Esophagus squamous epithelium (tissue), 5 donors: ENCODE measurements at places on chromosomes 11 and 22.

DNA sequence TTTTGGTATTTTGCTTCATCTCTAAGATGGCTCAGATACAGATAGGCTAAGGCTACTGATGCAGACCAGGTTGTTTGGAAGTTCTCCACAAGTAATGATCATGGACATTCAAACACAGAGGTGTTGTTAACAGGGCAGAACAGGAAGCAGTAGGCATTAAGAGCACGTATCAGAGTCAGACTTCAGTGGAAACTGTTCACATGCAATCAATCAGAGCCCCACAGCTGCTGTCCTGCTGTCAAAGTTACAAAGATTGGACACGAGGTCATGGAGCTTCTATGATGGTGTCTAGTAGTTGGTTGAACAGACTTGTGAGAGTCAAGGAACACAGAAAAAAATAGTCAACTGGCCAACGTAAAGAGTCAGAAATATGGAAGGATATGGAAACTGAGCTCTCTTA lies 19.8 kb downstream of the OR10D3 start:
- DNase-seq = no peak

- no peak for DNase-seq
Measured at GRCh38 chr11:47857892-47858543, 9.9 kb upstream of the NUP160 start.

DNA sequence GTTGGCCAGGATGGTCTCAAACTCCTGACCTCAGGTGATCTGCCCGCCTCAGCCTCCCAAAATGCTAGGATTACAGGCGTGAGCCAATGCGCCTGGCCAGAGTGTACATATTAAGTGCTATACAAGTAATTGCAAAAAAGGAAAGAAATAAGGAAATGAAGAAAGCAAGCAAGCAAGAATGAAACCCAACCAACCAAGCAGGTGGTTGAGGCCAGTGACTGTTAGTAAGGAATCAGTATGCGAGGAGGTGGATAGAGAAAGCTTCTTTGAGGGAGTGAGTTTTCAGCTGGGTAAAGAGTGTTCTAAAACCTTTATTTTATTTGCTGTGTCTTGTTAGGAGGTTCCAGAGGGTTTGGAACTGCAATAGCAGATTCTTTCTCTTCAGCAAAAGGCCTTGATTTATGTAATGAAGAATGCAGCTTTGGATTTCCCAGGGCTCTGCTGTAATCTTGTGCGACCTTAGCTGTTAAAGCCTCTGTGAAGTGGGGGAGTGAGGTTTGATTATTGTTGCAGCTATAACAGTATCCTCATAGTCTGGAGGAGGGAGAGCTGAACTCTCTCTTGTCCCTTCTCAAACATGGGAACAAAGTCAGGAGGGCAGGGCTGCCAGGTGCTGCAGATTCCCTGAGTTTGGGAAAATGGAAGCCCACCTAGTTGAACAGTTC lies 5.7 kb downstream of the AMPD3 start:
- no peak for DNase-seq

- DNase-seq = no peak
Measured at GRCh38 chr11:59705294-59705693, 8.4 kb downstream of the OR10V1 start.

GRCh38 chr11:38089726-38090125 lies 1491.7 kb upstream of the RAG2 start:
- no peak for DNase-seq

GRCh38 chr11:32935462-32936029 lies 42.9 kb downstream of the QSER1 start:
- no peak for DNase-seq

DNA sequence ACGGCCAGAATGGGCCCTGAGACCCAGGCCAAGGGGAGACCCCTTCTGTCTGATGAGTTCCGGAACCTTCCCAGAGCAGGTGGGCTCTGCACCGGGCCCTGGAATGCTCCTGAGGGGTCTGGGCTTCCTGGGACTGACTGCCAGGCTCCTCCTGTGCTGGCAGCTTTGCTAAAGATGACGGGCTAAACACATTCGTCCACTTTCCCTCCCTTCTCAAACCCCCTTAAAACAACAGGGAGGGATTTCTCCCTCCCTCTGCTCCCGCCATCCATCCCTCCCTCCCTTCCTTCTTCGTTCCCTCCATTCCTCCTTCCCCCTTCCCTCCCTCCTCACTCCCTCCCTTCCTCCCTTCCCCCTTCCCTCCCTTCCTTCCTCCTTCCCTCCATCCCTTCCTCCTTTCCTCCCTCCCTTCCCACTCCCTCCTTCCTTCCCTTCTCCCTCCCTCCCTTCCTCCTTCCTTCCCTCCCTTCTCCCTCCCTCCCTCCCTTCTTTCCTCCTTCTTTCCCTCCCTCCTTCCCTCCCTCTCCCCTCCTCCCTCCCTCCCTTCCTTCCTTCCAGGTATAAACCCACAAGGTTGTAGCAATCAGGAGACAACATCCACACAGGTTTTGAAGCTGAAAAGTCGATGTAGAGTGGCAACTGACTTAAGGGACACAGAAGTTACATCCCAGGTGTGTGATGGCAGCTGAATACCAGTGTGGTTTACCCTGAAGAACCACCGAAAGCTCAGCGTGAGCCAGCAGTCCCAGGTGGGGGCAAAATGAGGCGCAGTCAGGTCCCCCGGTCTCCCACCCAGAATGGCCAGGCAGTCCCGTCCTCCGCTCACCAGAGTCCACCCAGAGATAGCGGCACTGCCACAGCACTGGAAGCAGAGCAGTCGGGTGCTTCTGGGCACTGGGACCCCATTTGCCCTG lies 18.8 kb upstream of the MGAT3 start:
- DNase-seq = no peak

DNA sequence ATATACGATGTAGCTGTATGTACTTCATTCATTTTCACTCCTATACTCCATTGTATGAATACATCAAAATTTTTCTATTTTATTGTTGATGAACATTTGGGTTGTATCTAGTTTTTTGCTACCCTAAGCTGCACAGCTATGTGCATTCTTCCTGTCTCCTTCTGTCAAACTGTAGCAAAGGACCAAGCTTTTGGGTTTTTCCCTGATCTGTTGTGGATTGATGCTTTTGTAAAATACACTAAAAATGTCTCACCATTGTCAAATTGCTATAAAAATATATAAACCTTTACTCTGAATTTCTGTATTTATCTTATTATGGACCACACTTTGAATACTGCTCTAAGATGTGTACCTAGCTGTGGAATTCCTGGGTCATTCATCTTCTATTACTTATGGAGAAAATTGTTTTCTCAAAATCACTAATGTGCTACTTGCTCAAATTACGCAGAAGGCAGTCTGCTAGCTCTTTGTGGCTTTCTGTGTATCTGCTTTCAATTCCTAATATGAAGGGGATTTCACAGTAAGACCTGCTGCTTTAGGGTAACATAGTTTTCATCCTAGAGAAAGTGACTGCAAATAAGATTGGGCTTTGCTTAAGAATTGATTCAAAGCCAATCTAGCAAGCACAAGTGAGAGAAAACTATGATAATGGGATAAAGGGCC lies 123.4 kb downstream of the CYP2R1 start:
- no peak for DNase-seq

- DNase-seq = no peak
Measured at GRCh38 chr11:109106151-109106906, 315.7 kb upstream of the C11orf87 start.

DNA sequence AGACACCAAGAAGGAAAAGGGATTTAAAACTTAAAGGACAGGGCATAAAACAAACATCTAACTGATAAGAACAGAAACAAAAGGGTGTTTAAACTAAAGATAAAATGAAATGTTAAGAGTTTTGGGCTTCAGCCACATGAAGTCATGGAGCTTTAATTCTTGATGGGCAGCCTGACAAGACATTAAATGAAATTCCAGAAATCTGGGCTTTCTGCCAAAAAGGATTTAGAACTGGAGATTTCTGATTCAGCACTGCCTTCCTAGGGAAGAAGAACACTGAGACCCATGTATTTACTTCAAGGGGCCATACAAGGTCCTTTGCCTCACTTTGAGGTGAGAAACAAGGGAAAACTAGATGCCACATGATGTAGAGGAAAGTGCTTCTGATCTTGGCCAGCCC lies 355.9 kb upstream of the RAG2 start:
- no peak for DNase-seq

DNA sequence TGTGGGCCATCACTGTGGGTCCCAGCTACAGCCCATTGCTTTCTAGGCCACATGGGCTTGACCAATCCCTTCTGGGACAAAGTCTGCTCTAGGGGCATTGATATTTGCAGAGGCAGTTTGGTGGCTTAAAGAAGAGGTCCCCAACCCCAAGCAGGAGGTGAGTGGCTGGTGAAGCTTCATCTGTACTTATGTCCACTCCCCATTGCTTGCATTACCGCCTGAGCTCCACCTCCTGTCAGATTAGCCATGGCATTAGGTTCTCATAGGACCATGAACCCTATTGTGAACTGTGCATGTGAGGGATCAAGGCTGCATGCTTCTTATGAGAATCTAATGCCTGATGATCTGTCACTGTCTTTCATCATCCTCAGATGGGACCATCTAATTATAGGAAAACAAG lies 54.4 kb upstream of the CADM1 start:
- DNase-seq = no peak

DNA sequence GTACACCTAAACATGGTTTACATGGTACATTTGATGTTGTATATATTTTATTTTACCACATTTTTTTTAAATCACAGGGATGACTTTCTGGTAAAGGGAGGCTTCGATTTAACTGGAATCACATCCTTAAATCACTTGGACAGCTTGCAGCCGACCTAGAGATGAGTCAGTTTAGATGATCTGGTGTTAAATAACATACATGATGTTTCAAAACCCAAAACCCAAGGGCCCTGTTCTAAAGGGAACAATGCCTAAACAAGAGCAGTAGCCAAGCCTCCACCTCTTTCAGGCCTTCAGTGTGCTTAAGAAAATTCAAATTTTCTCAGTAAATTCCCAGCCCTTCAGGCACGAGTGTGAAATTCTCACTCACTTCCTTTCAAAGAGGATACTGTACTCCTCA lies 108.8 kb downstream of the WT1 start:
- DNase-seq = no peak

DNA sequence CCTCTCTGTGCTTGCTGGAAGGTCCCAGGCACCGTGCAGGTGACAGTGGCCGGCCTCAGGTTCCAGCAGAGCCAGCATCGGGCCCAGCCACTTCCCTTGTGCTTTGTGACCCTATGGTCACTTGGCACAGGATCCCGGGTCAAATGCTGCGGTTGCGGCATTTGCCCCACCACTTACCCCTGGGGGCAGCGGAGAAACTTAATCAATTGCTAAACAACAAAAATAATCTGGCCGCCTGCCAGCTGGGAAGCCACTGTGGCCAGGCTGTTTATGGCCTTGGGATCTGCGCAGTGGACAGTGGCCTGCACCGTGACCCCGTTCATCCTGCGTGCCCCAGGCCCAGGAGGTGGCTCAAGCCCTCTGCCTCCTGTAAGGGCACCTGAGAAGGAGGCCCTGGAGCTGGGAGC lies 65.0 kb downstream of the LRP5 start:
- no peak for DNase-seq

DNA sequence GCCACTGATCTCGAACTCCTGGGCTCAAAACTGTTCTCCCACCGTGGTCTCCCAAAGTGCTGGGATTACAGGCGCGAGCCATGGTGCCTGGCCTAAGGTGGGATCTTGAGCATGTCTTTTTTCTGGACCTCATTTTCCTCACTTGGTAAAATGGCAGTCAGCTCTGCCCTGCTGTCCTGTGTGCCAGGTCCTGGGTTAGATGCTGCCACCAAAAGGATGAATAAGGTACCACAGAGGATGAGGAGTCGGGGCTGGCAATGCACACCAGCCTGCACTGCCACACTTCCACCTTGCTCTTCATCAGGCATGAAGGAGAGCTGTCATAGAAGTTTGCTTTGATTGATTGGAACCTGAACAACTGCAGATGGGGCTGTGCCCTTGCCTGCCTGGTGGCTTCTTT lies 32.3 kb downstream of the ACO2 start:
- DNase-seq = no peak

- no peak for DNase-seq
Measured at GRCh38 chr22:29198240-29198639, 7.5 kb upstream of the EMID1 start.

GRCh38 chr11:57977709-57978108 lies 46.0 kb upstream of the OR9Q1 start:
- DNase-seq = no peak

DNA sequence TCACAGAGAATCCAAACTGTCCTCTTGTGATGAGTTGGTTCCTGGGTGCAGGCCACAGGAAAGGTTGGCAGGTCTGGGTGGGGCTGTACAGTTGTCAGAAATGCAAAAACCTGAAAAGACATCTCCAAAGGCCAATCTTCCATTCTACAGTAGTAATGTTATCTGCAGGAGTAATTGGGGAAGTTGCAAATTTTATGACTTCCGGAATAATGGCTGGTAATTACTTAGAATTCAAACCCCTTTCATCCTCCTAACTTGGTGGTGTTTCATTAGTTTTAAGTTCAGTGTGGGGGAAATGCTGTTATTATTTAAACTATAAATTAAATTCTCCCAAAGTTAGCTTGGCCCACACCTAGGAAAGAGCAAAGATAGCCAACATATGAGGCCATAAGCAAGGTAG lies 64.7 kb upstream of the FAT3 start:
- DNase-seq = no peak

- no peak for DNase-seq
Measured at GRCh38 chr22:49259839-49260615, 567.6 kb downstream of the BRD1 start.

GRCh38 chr11:105226091-105226490 lies 86.5 kb upstream of the CARD18 start:
- DNase-seq = no peak

- DNase-seq = no peak
Measured at GRCh38 chr11:120680322-120680721, 168.8 kb downstream of the GRIK4 start.

- no peak for DNase-seq
Measured at GRCh38 chr11:101509922-101510321, 73.9 kb downstream of the TRPC6 start.

GRCh38 chr11:72452495-72452894 lies 18.2 kb upstream of the CLPB start:
- DNase-seq = no peak

- DNase-seq = no peak
Measured at GRCh38 chr22:49867303-49868265, 13.9 kb downstream of the ZBED4 start.

- DNase-seq = no peak
Measured at GRCh38 chr11:34067383-34068065, 16.0 kb downstream of the CAPRIN1 start.

DNA sequence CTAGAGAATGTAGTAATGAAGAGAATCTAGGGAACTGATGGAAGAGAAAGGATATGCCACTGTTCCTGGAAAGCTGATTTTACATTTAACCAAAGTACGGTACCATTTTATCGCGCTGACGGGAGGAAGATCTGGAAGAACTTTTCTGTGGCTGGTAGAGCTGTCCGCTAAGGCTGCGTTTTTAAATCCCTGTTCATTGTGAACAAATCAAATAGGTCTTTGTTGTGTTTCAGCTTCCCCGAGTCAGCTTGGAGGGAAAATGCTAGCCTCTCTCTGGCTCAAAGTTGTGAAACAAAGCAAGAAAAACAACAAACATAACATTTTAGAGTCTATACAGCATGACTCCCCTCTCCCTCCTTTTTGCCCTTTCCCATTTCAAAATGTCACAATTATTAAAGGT lies 34.4 kb downstream of the FBXO7 start:
- no peak for DNase-seq

DNA sequence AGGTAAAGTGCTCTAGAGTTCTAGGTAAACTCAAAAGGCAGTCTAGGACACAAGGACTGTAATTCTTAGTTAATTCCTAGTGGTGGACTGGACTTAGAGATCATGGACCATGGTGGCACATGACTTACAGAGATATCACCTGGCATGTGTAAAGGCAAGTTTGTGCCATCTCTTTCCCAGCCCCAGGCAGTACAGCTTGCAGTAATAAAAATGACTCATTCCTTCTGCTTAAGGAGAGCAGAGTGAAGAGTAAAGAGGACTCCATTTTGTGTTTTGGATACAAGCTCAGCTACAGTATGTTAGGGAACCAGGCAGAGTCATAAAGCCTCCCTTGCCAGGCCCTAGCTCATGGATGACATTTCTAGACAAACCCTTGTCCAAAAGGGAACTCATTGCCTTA lies 629.9 kb downstream of the JRKL start:
- no peak for DNase-seq
